Pancreas (tissue), 10 donors: ENCODE measurements at places on chromosomes 1 and 21. TPM values are rescaled to one million over a fixed set of nuclear protein-coding genes. Genes with fewer than 3 reads are reported as not detected.

- no peaks in the 10 kb centered on the region for H3K36me3 ChIP-seq
- no peak for DNase-seq
- H3K4me3 ChIP-seq: no peak overlapping the region
- no peaks in the 10 kb centered on the region for H3K4me1 ChIP-seq
Measured at GRCh38 chr1:21801100-21801499, 11.0 kb upstream of the LDLRAD2 start.

DNA sequence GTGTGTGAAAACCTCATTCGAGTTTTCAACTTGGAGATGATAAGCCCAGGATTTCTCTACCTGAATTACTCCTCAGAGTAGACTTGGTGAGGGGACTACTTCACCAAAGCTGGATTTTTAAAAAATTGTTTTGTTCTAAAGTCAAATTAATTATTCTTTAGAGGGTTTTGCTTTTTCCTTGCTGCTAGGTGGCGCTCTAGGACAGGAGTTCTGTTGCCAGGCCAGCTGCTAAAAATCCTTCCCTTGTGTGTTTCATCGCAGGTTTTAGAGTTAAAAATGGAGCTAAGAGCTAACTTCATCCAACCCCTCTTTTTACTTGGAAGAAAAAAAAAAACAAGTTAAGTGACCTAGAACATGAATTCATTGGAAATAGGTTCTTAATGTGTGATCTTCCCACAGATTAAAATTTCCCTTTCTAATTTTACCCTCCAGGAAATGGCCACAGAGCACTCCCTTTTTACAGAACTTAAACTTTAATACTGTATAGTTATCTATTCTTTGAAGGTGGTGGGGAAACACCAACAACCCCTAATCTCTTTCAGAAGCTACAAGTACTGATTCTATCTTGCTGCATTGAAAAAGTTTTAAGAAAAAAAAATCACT is 36.7 kb upstream of the FAM163A start:
- H3K27me3 ChIP-seq: no peaks in the 10 kb centered on the region
- no peaks in the 10 kb centered on the region for H3K36me3 ChIP-seq
- DNase-seq: peak; percentile 55
- no peak overlapping the region for H3K4me3 ChIP-seq
- no peaks in the 10 kb centered on the region for H3K4me1 ChIP-seq

DNA sequence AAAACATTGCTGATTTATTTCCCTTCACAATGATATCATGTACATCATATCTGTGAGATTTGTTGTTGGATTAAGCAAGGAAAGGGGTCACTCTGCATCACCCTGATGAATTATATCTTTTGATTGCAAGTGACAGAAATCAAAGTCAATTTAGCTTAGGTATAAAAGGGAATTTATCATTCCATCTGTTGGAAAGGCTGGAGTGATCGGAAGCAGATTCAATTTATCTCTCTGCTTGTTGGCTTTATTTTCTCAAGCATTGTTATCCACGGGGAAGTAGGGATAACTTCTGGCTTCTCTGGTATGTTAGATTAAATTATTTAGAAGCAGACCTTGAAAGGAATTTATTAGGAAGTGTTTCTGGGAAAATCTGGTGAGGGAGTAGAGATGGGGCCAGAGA is 226.6 kb downstream of the PTGER3 start:
- no peak overlapping the region for H3K4me3 ChIP-seq
- H3K27me3 ChIP-seq: no peaks in the 10 kb centered on the region

The IFI44 gene
- total RNA-seq: 6.6 TPM

GRCh38 chr1:110259770-110260169 is 49.7 kb downstream of the KCNC4 start:
- no peak overlapping the region for H3K4me3 ChIP-seq
- H3K4me1 ChIP-seq: no peaks in the 10 kb centered on the region
- H3K27me3 ChIP-seq: no peaks in the 10 kb centered on the region

The MYBPH gene
- total RNA-seq: not detected

GRCh38 chr1:76023669-76024435 is 50.7 kb upstream of the ST6GALNAC3 start:
- no peak overlapping the region for H3K27ac ChIP-seq
- no peaks in the 10 kb centered on the region for H3K27me3 ChIP-seq
- no peaks in the 10 kb centered on the region for H3K4me1 ChIP-seq
- no peak overlapping the region for H3K4me3 ChIP-seq
- DNase-seq: no peak

The GABPA gene
- 9.2 TPM for total RNA-seq
